ENCODE measurements at places on chromosomes 12 and 14. TPM values are rescaled to one million over a fixed set of nuclear protein-coding genes. Genes with fewer than 3 reads are reported as not detected.
A peak's percentile ranks its signal among the peaks of the same experiment; 100 is the strongest.

Gene WSCD2
- not detected for total RNA-seq

- H3K27me3 ChIP-seq = no peaks in the 10 kb centered on the region
- H3K36me3 ChIP-seq = peaks cover 1% of the 10 kb centered on the region
- no peak overlapping the region for H3K27ac ChIP-seq
- H3K4me1 ChIP-seq = peaks cover 2% of the 10 kb centered on the region
Measured at GRCh38 chr14:77763316-77763715, 2.4 kb upstream of the SNW1 start.

Gene TAS2R7
- not detected for total RNA-seq

DNA sequence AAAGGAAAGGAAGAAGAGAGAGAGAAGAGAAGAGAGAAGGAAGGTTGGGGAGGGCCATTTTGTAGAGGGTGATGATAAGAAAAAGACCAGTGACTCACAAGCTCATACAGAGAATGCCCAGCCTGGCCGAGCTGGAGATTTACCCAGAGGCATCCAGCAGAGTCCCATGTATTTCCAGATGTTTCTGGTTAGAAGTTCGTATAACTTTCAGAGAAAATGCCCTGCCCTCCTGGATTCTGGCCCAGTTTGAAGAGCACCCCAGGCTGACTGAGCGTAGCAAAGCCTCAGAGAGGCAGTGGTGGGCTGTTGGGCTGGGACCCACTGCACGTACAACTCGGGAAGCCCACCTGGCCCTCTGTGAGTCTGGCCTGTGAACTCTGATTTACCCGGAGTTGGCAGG is 221.8 kb downstream of the SLC41A2 start:
- peak; percentile 53 for DNase-seq
- H3K4me3 ChIP-seq = no peak overlapping the region
- peaks cover 17% of the 10 kb centered on the region for H3K27me3 ChIP-seq
- H3K36me3 ChIP-seq = no peaks in the 10 kb centered on the region

Gene RERG
- total RNA-seq = not detected

- peaks cover 83% of the 10 kb centered on the region for H3K36me3 ChIP-seq
- H3K4me1 ChIP-seq = no peaks in the 10 kb centered on the region
- no peaks in the 10 kb centered on the region for H3K27me3 ChIP-seq
- no peak overlapping the region for H3K27ac ChIP-seq
- DNase-seq = no peak
Measured at GRCh38 chr14:101030586-101030985, 127.1 kb upstream of the RTL1 start.

Gene PRH2
- total RNA-seq = 0.28 TPM

All from IMR-90 (cell line).